Left lung (tissue), 14 donors: ENCODE measurements at places on chromosomes 7 and 10. TPM values are rescaled to one million over a fixed set of nuclear protein-coding genes. Genes with fewer than 3 reads are reported as not detected.
A peak's percentile ranks its signal among the peaks of the same experiment; 100 is the strongest.

- H3K27me3 ChIP-seq, result no peaks in the 10 kb centered on the region
- no peaks in the 10 kb centered on the region for H3K36me3 ChIP-seq
- H3K27ac ChIP-seq, result no peak overlapping the region
- no peaks in the 10 kb centered on the region for H3K4me1 ChIP-seq
These were observed 166.2 kb downstream of the CHCHD3 start for GRCh38 chr7:132915647-132916046.

DDX21 gene
- 36.8 TPM for total RNA-seq

DNA sequence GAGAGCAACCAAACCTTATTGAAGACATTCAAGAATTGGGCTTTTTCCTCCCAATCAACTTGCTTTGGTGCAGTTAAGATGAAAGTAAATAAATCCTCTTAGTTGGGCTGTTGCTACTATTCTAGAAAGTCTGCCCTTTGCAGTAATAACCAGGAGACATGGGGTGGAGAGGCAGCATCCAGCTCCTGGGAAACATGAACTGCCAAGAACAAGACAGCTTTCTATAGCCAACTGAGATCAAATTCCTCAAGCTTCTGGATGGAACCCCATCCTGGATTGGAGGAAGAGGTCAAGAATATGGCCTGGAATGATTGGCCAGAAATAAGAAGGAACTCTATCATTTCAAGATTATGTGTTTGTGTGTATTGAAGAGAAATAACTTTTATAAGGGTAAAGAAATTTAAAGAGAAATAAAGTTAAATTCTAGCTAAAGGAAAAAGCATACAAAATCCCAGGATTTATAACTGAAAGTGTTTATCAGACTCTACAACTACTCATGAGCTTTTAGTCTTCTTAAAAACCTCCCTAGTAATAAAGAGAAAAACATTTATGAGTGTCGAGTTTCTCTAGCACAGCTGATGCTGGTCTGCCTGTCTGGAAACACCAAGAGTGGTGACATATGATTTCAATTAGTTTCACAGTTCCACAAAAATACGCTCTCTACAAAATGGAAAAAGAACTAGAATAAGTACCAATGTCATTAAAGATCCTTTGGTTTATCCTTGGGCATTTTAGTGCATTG is 70.1 kb upstream of the COL1A2 start:
- no peaks in the 10 kb centered on the region for H3K4me1 ChIP-seq
- H3K36me3 ChIP-seq, result no peaks in the 10 kb centered on the region
- DNase-seq, result no peak
- peak overlapping the region; percentile 62 for H3K27ac ChIP-seq

CPN1 gene
- not detected for total RNA-seq

SPDYE18 gene
- 0.81 TPM for total RNA-seq

- no peak overlapping the region for H3K4me3 ChIP-seq
- no peaks in the 10 kb centered on the region for H3K36me3 ChIP-seq
- no peaks in the 10 kb centered on the region for H3K4me1 ChIP-seq
- no peak overlapping the region for H3K27ac ChIP-seq
- DNase-seq, result no peak
These were observed 672.0 kb upstream of the NRP1 start for GRCh38 chr10:34006471-34006870.

DNA sequence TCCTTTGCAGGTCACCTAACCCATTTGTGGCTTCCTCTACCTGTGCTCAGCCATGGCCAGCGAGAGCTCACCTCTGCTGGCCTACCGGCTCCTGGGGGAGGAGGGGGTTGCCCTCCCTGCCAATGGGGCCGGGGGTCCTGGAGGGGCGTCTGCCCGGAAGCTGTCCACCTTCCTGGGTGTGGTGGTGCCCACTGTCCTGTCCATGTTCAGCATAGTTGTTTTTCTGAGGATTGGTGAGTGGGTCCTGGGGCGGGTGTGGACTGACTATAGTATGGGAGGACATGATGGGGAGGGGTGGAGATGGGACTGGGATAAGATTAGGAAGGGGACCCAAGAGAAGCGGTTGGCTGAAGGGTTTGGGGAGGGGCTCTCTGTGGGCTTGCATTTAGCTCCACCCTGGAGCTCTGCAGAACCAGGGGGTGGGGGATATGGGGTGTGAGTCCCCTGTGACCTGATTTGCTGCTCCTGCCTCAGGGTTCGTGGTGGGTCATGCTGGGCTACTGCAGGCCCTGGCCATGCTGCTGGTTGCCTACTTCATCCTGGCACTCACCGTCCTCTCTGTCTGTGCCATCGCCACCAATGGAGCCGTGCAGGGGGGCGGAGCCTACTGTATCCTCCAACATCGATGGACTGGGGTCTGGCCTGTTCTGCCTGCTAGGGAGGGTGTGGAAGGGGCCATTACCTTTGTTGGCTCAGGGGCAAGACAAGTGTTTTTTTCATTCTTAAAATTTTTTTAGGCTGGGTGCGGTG is 1.8 kb downstream of the SLC12A9 start:
- no peaks in the 10 kb centered on the region for H3K4me1 ChIP-seq
- H3K4me3 ChIP-seq, result no peak overlapping the region
- DNase-seq, result no peak
- H3K27ac ChIP-seq, result no peak overlapping the region
- H3K36me3 ChIP-seq, result peaks cover 42% of the 10 kb centered on the region

GRCh38 chr10:130491693-130492050 is 355.5 kb downstream of the GLRX3 start:
- DNase-seq, result no peak
- peaks cover 8% of the 10 kb centered on the region for H3K27me3 ChIP-seq
- H3K27ac ChIP-seq, result no peak overlapping the region
- H3K36me3 ChIP-seq, result no peaks in the 10 kb centered on the region

ADAM12 gene
- 2.6 TPM for total RNA-seq
